HFFc6 (cell line): ENCODE measurements at places on chromosomes 16 and 17.
A peak's percentile ranks its signal among the peaks of the same experiment; 100 is the strongest.

- DNase-seq: peak; percentile 20
These were observed 50.6 kb upstream of the TANGO6 start for GRCh38 chr16:68792465-68793324.

- no peak for DNase-seq
These were observed 58.1 kb downstream of the CYB5B start for GRCh38 chr16:69482410-69482991.

GRCh38 chr16:22191532-22192260, 14.4 kb upstream of the EEF2K start:
- no peak for DNase-seq

DNA sequence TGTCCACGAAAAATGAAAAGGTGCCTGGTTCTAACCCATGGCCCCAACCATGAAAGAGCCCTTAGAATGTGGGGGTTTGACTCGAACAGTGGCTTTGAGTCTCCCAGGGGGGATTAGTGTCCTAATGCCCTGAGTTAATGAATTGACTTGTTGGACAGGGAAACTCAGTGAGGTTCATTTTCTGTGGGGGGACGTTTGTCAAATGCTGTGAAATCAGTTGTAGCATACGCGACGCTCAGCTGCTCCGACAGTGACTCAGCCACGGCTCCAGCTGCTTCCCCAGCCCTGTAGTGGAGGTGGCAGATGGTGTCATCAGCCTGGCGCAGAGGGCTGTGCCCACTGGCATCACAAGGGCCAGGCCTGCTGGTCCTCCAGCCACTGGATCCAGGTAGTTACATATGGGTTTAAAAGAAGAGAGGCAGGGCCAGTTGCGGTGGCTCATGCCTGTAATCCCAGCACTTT, 3.9 kb upstream of the TMEM235 start:
- DNase-seq: no peak

GRCh38 chr17:65324611-65325342, 187.6 kb downstream of the RGS9 start:
- DNase-seq: no peak

DNA sequence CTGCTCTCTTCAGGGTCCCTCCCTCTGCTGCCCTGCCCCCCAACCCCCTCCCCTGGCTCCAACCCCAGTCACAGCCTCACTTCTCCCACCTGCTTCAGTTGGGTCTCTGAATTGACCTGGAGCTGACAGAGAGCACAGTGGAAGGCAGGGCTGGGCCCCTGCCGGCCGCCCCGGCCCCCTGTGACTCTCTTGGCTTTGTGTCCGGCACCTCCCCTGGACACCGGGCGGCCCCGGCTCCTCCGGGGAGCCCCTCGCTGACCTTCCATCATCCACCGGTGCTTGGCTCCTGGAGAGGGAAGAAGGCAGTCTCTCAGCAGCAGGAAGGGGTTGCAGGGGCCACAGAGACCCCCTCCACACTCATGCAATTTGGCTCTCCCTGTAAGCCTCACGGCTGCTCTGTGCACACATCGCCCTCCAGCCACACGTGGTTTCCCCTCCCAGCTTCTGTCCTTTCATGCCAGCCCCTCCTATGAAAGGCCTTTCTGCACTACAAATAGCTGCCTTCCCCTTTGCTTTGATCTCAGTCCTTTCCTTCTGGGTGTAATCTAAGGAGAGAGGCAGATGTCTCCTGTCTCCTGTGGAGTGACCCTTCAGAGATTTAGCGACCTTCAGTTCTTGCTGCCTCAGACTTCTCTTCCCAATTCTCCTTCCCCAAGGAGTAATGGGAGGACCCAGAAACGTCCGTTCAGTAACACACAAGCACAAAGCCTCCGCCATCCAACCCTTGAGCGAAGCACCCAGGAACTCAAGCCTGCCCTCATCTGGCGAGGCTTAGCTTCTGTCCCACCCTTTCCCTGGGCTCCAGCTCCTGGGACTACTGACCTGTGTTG, 8.3 kb downstream of the NKIRAS2 start:
- DNase-seq: no peak

GRCh38 chr16:1630450-1631213, 18.5 kb downstream of the CRAMP1 start:
- DNase-seq: no peak
